Forelimb muscle (tissue), 1 donor: ENCODE measurements at places on chromosomes 12 and 14.

- no peak for DNase-seq
Observed at GRCh38 chr12:75505706-75506312, 5.6 kb downstream of the KRR1 start.

GRCh38 chr12:27319409-27319808 is 13.2 kb upstream of the BMAL2 start:
- no peak for DNase-seq

DNA sequence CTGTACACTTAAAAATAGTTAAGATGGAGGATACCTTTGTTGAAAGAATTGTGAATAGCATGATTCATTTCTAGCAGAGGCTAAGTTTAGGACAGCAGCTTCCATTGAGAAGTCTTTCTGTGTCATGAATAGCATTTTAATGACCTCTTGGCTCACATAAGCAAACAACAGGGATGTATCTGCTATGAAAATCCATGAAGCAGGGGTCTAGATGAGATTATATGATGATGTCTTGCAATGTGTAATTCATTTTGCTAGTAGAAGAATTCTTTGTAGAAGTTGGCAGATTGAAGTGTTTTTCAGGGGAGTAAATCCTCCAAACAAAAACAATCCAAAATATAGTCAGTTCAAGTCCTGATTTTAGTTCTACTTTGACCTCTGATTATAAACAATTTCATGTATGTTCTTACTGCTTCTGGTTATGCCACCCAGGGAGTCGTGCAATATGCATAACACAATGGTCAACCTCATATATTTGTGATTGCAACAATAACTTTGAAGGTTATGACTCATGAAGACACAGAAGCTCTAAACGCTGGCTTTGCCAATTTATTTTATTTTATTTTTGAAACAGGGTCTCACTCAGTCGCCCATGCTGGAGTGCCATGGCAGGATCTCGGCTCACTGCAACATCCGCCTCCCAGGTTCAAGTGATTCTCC is 6.9 kb upstream of the RD3L start:
- DNase-seq = no peak

DNA sequence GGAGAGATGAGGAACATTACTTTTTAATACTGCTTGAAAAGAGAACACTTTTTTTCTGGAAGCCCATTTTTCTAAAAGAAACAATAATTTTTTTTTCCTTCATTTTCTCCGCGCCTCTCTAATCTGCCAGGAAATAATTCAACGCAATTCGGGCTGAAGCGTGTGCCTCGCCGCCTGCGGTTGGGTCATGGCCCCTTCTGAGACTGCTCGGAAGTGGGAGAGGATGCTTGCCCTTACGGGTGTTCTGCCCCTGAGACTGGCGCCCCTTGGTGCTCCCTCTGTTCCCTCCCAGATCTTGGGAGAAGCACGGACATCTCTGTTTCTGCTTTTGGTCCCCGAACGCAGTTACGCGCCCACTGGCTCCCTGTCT is 332 bp upstream of the TBC1D30 start:
- DNase-seq = no peak

GRCh38 chr12:109871668-109872314 is 8.6 kb downstream of the GLTP start:
- no peak for DNase-seq

GRCh38 chr12:53975064-53975471 is 314 bp upstream of the HOTAIR start:
- DNase-seq = no peak

- DNase-seq = no peak
Observed at GRCh38 chr12:4873947-4874346, 35.8 kb upstream of the KCNA1 start.

- DNase-seq = no peak
Observed at GRCh38 chr12:27969624-27970400, 2.7 kb downstream of the PTHLH start.

DNA sequence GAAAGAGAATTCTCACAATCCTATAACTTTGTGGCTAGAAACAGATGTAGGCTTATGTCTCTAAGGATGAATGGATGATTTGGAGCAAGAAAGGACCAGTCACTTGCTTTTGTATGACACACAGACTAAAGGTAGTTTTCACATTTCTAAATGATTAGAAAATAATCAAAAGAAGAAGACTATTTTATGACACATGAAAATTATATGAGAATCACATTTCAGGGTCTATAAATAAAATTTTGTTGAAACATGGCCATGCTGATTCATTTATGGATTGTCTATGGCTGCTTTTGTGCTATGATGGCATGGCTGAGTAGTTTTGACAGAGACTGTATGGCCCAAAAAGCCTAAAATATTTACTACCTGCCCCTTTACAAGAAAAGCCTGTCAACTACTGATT is 49.4 kb upstream of the FRMD6 start:
- DNase-seq = no peak

- peak; percentile 48 for DNase-seq
Observed at GRCh38 chr12:56751712-56752598, at the start of gene PRIM1. TSS of gene PRIM1 (minus strand) at chr12:56752323. CDS start at chr12:56752298, 25 bp downstream.

DNA sequence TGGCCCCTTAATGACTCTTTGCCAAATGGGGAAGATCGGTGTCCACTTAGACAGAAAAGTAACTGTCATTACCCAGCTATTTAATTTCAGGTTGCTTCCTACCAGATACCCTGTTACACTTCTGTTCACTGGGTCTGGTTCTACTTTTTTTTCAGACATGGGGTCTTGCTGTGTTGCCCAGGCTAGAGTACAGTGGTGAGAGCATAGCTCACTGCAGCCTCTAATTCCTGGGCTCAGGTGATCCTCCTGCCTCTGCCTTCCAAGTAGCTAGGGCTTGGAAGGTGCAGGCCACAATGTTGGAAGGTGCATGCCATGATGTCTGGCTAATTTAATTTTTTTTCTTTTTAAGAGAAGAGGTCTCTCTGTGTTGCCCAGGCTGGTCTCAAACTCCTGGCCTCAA is 147.0 kb upstream of the ARHGAP5 start:
- DNase-seq = no peak

DNA sequence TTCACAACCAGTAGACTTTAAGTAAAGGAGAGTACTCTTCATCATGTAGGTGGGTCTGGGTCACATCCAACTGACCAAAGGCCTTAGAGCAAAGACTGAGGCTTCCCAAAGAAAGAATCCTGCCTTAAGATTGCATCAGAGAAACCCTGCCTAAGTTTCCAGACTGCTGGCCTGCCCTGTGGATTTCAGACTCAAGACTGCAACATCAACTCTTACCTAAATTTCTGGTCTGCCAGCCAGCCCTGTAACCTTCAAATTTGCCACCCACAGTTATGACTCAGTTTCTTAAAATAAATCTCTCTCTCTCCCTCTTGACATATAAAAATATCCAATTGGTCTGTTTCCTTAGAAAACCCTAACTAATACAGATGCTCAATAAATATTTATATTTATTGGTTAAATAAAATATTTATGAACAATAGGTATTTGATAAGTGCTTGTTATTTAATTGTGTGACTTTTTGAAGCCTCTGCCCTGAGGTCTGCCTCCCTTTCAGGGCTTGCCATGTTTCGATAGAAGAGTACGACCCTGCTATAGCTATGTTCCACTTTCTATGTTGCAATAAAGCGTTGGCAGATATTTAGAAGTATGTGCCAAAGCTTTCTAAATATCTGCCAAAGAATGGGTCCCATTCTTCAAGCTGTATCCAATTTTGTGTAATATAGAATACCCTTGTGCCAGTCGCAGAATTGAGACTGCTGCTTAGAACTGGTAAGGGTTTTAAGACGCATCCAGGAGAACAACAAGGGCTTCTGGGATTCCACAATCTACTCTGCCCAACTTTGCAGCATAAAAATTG is 65.7 kb downstream of the TMEM30B start:
- DNase-seq = no peak

- no peak for DNase-seq
Observed at GRCh38 chr14:63910583-63911363, 58.0 kb downstream of the SYNE2 start.
